ENCODE measurements at places on chromosomes 16 and 17.
A peak's percentile ranks its signal among the peaks of the same experiment; 100 is the strongest.

DNA sequence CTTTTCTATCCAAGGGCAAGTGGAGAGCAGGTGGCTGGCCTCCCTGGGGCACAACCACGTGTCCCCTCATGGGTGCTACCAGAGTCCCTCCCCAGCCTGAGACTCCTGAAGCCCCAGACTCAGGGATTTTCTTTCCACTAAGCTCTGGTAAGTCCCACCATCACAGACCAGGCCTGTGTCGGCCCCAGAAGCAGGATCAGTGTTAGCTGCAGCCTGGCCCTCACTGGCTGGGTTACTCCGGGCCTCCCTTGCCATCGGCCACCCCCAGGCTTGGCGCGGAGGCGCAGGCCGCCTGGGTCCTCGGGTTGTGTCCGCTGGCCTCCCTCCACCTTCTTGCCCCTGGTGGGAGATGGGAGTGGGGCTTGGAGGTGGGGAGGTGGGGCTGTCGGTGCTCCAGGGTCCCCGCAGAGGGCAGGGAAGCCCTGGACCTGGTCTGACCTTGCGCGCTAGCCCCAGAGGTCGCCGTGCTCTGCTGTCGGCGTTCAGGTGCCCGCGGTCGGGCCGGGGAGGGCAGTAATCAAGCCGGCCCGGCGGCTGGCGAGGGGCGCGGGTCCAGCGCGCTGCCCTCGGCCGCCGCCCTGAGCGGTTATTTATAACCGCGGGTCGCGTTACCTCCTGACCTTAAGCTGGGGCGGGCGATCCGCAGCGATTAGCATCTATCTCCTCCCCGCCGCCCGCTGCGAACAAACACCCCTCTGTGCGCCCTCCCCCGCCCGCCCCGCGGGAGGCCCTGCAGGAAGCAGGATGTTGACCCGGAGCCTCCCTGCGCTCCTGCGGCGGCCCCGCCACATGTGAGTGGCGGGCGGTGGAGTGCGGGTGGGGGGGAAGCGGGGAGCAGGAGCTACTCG is 78.1 kb upstream of the TOB1 start:
- peak; percentile 92 for DNase-seq

- peak; percentile 42 for DNase-seq
Observed at GRCh38 chr17:80918731-80919130, 72.9 kb upstream of the CHMP6 start.

DNA sequence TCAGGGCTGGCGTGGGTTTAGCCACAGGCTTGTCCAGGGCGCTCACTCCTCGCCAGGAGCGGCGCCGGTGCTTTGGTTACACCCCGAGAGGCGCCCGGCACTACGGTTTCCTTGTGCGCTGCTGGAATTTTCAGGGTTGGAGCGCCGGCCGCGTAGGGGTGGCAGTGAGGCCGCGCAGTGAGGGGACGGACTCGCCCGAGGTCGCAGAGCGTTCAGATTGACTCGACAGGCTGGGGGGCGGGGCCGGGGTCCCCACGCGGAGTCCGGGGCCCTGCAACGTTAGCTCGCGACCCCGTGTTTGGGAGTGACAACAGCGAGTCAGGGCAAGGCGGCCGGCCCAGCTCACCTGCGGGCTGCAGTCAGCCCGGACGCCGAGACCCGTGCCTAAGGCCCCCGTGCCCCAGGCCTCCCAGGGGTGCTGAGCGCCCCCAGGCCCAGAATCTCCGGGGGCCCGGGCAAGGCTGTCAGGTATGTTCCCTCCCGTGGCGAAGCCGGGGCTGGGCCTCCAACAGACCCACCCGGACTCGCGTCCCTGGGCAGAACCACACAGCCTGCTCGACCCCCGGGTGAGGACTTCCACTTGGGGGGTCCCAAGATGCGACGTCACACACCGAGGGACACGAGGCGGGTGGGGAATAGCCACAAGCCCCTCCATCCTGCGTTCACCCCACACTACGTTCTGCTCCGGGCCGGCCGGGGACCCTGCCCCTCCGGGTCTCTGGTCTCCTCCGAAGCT is 1.3 kb upstream of the ACTG1 start:
- peak; percentile 92 for DNase-seq

- DNase-seq, result no peak
Observed at GRCh38 chr16:46900455-46901235, 16.5 kb downstream of the GPT2 start.

GRCh38 chr17:32553168-32553567 is 66.4 kb downstream of the CDK5R1 start:
- no peak for DNase-seq

DNA sequence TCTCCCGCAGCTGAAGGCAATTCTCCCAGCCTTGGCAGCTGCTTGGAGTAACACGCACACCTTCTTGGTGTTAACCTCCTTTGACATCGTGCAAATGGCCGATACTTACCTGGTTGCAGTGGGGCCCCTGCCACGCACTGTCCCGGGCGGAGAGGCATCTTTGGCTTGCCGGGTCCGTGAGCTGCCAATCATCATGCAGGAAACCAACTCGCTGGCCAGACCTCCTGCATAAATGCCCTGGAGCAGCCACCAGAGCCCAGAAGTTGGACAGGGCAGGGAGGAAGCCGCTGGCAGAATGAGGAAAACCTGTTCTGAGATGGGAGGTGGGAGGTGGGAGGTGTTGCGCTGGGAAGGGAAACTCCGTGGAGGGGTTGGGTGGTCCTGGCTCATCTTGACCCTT is 41.7 kb upstream of the CREBBP start:
- peak; percentile 60 for DNase-seq

DNA sequence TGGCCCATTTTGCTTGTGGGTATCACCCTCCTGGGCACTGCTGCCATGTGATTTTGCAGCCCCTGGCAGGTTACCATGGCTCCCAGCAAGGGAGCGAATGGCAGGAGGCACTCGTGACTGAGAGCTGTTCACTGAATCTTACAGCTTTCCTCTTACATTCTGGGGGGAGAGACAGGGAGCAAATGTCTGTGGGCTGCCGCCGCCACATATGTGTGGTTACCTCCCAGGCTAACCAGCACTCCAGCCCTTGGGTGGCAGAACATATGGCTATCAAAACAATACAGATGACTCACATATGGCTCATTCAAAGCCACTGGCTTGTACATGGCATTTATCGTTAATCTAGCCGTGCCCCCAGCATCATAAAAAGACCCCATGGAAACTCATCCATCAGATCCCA is 19.8 kb downstream of the GTF3C1 start:
- DNase-seq, result no peak

DNA sequence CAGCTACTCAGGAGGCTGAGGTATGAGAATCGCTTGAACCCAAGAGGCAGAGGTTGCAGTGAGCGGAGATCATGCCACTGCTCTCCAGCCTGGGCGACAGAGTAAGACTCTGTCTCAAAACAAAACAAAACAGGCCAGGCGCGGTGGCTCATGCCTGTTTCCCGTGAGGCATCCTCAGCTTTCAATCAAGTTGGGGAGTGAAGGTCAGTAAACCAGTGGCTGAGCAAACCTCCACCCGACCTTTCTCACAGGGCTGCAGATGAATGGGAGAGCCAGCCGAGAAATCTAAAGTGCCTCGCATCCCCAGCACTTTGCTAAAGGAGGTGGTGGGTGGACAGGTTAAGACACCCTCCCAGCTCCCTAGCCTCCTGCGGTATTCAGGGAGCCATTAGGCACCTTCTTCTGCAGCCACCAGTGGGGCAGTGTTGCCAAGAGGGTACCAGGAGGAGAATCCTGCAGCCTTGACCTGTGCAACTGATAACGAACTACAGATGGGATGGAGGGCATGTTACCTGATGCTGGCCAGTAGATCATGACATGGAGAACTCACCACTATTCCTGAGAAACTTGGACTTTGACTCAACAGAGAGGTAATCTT is 59.0 kb downstream of the KPNA2 start:
- no peak for DNase-seq

- no peak for DNase-seq
Observed at GRCh38 chr16:386641-387156, 4.9 kb upstream of the PGAP6 start.

- DNase-seq, result peak; percentile 79
Observed at GRCh38 chr17:16980813-16981731, 9.2 kb upstream of the TNFRSF13B start.
